Activated CD8-positive, alpha-beta T cell treated with anti-CD3 and anti-CD28 coated beads for 36 hours (primary cell): ENCODE measurements at places on chromosomes 3 and 15. TPM values are rescaled to one million over a fixed set of nuclear protein-coding genes. Genes with fewer than 3 reads are reported as not detected.

The MNS1 gene
- 0.29 TPM for total RNA-seq

DNA sequence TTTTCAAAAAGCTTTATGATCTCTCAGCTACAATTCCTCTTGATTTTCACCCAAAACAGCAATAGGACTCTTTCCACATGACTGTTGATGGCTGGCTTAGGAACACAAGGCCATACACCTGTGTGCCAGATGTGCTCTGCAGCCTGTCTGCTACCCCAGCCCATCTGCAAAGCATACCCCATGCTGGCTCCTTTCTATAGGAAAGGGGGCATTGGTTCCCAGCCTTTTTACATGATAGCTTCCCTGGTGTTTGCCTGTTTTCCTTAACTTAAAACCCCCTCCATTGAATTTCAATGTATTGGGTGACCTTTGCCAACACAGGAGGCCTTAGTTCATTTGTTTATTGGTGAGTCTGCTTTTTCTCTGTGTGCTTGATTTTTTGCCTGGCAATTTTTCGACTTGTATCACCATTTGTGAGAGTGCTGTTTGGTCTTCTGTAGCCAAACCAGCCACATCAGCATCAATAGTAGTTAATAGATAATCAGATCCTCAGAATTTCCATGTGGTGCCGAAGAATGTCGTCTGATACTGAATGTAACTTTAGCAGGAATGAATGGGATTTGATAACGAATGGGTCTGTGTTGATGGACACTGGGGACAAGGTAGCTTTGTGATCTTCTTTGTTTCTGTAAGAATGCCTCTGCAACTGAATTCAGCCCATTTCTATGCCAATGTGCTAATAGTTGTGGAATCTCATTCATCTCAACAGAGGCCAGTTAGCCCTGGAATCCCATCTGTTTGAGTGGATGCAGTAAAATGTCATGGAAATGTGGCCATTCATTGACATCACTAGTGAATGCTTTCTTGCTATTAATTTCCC lies 272.2 kb upstream of the RARB start:
- H3K4me3 ChIP-seq = no peak overlapping the region
- no peak overlapping the region for H3K27ac ChIP-seq
- H3K27me3 ChIP-seq = no peaks in the 10 kb centered on the region
- DNase-seq = no peak
- H3K4me1 ChIP-seq = no peaks in the 10 kb centered on the region

DNA sequence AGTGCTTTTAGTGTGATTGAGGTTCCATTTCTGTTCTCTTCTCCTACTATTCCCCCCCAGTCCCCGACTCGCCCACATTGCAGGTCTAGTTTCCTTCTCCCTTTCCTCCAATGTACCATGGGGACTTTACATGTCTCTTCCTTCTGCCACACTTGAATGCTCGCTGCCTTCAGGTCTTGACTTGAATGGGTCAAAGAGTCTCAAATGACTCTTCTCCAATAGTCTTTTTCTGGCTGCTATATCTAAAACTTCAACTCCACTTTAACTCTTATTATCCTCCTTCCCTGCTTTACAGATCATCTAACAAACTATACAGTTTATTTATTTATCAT lies 213.9 kb upstream of the SLC2A2 start:
- no peak overlapping the region for H3K4me3 ChIP-seq
- H3K4me1 ChIP-seq = peaks cover 21% of the 10 kb centered on the region
- no peak overlapping the region for H3K27ac ChIP-seq
- H3K36me3 ChIP-seq = no peaks in the 10 kb centered on the region
- DNase-seq = no peak
- no peaks in the 10 kb centered on the region for H3K27me3 ChIP-seq

The CEMIP gene
- total RNA-seq = not detected

DNA sequence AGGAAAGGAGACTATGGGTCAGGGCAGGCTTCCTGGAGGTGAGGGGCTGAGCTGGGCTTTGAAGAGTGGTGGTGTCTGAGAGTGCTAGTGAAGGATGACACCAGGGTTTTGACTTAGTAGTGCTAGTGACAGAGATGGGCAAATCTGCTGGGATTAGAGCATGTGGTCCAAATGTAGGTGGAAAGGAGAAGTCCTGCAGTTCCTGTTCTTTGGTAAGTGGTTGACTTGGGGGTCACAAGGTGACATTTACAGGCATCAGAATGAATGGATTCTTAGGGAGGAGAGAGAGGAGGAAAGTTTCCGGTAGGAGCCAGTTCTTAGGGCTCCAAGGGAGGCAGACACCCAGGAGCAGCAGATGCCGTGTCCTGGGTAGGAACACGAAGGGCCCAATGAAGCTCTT lies 796 bp upstream of the DOCK3 start:
- peaks cover 28% of the 10 kb centered on the region for H3K27me3 ChIP-seq
- peak overlapping the region; percentile 11 for H3K27ac ChIP-seq
- no peak for DNase-seq

DNA sequence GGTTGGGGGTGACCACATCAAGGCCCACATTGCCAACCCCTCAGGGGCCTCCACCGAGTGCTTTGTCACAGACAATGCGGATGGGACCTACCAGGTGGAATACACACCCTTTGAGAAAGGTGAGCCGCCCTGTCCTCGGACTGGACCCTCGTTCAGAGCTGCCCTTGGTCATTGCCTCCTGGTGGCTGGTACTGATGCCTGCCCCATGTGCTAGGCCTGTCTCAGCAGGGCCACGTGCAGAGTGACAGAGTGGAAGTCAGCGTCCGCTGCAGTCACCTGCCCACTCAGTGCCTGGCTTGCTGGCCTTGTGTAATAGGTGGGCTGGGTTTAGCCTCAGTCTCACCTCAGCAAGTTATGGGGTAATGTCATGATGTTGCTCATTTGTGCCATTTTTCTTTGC lies 86.4 kb downstream of the DNASE1L3 start:
- H3K27me3 ChIP-seq = no peaks in the 10 kb centered on the region
- no peak overlapping the region for H3K27ac ChIP-seq
- H3K4me1 ChIP-seq = peaks cover 3% of the 10 kb centered on the region
- peaks cover 18% of the 10 kb centered on the region for H3K36me3 ChIP-seq

- H3K4me1 ChIP-seq = no peaks in the 10 kb centered on the region
- peaks cover 1% of the 10 kb centered on the region for H3K27me3 ChIP-seq
- no peak for DNase-seq
- no peak overlapping the region for H3K4me3 ChIP-seq
Observed at GRCh38 chr3:150825916-150826377, 63.0 kb upstream of the SIAH2 start.

- no peak overlapping the region for H3K27ac ChIP-seq
- no peaks in the 10 kb centered on the region for H3K27me3 ChIP-seq
- peak; percentile 37 for DNase-seq
- H3K36me3 ChIP-seq = no peaks in the 10 kb centered on the region
- no peak overlapping the region for H3K4me3 ChIP-seq
- no peaks in the 10 kb centered on the region for H3K4me1 ChIP-seq
Observed at GRCh38 chr15:62649793-62650420, 392.6 kb upstream of the TPM1 start.

- no peak overlapping the region for H3K4me3 ChIP-seq
- H3K4me1 ChIP-seq = peaks cover 21% of the 10 kb centered on the region
- peaks cover 75% of the 10 kb centered on the region for H3K36me3 ChIP-seq
- H3K27ac ChIP-seq = no peak overlapping the region
- no peak for DNase-seq
Observed at GRCh38 chr3:112351036-112351435, 18.1 kb downstream of the CD200 start.

DNA sequence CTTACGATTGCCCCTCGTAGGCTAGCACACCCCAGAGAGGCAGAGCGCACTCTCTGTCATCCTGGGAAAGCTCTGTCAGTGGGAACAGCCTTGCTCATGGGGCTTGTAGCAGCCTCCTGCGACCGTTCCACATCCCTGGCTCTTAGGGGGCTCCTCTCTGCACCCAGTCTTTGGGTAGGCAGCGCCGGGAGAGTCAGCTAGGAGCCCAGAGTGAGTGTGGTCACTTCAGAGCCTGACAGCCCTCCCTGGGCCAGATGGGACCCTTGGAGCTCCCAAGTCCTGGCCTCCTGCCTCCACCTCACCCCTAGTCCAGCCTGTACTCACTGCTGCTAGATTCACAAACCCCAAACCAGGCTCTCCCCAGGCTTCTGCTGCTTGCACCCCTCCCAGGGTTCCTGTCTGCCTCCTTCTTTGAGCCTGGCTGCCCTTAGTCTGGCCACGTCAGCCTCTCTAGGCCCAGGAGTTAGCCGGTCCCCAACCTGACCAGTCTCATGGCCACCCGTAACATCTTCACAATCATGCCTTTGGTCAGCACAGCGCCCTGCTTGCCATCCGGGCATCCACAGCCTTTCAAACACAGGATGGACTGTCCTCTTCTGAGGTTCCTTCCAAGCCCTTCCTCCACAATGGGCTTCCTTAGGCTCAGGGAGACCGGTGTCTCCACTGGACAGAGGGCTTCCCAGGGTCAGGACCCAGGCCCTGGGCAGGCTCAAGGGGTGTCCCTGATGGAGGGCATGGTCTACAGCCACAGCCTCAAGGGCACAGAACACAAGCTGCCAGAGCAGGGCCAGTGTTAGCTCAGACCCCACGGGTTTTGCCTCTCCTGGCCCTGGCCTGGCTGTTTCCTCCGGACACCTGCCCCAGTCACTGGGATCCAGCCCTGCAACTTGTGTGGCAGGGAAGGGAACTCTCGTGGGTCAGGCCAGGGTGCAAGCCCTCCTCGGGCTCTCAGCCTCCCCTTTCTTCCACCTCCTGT lies 4.6 kb downstream of the ACSBG1 start:
- no peak overlapping the region for H3K27ac ChIP-seq
- H3K36me3 ChIP-seq = no peaks in the 10 kb centered on the region
- peaks cover 12% of the 10 kb centered on the region for H3K4me1 ChIP-seq
- no peak overlapping the region for H3K4me3 ChIP-seq
- DNase-seq = no peak

DNA sequence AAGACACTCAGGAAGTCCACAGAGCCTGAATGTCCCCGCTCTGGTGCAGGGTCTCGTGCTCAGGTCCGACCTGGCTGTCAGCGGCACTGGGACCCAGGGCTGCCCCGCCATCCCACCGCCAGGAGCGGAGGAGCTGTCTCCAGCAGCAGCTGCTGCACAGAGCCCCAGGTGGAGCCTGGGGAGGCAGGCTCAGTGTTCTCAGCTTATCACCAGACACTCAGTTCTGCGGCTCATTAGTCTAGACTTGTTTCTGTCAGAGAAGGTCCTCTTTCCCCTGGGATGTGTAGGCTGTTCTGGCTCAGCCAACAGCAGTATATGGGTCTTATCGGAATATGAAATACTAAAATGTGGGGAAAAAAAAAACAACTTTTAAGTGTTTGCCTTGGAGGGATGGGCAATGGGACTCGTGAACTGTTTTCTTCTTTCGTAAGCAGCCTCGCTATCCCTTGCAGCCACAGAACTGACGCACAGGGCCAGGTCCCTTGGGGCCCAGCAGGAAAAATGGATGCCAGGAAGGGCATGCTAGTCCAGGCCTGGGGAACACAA lies 75.9 kb downstream of the KLF13 start:
- no peak for DNase-seq
- H3K4me3 ChIP-seq = no peak overlapping the region
- H3K36me3 ChIP-seq = peaks cover 7% of the 10 kb centered on the region
- peaks cover 61% of the 10 kb centered on the region for H3K4me1 ChIP-seq
- no peak overlapping the region for H3K27ac ChIP-seq

GRCh38 chr3:182704926-182705325 lies 88.4 kb upstream of the ATP11B start:
- H3K27me3 ChIP-seq = peaks cover 6% of the 10 kb centered on the region
- H3K4me3 ChIP-seq = no peak overlapping the region
- no peaks in the 10 kb centered on the region for H3K36me3 ChIP-seq
- H3K4me1 ChIP-seq = peaks cover under 1% of the 10 kb centered on the region
- DNase-seq = no peak

DNA sequence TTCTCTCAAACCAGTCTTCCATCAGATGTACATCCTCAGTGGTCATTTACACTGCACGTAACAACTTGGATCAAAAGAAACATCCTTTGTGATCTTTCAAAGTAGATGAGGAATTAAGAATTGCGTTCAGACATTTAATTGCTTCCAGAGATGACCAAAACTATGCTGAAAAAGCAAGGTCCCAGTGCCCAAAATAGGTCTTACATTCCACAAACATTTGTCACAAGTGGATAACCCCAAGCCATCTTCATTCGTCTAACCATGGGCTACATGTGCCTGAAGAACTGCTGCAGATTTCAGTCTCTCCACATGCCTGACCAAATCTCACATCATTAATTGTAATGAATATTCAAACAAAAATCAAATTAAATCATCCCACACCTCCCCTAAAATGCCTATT lies 273.6 kb downstream of the SHOX2 start:
- H3K4me1 ChIP-seq = no peaks in the 10 kb centered on the region
- H3K36me3 ChIP-seq = no peaks in the 10 kb centered on the region
- no peak overlapping the region for H3K27ac ChIP-seq
- H3K4me3 ChIP-seq = no peak overlapping the region

- no peak overlapping the region for H3K27ac ChIP-seq
- DNase-seq = no peak
- H3K36me3 ChIP-seq = no peaks in the 10 kb centered on the region
Observed at GRCh38 chr3:53970661-53971060, 79.0 kb upstream of the SELENOK start.

DNA sequence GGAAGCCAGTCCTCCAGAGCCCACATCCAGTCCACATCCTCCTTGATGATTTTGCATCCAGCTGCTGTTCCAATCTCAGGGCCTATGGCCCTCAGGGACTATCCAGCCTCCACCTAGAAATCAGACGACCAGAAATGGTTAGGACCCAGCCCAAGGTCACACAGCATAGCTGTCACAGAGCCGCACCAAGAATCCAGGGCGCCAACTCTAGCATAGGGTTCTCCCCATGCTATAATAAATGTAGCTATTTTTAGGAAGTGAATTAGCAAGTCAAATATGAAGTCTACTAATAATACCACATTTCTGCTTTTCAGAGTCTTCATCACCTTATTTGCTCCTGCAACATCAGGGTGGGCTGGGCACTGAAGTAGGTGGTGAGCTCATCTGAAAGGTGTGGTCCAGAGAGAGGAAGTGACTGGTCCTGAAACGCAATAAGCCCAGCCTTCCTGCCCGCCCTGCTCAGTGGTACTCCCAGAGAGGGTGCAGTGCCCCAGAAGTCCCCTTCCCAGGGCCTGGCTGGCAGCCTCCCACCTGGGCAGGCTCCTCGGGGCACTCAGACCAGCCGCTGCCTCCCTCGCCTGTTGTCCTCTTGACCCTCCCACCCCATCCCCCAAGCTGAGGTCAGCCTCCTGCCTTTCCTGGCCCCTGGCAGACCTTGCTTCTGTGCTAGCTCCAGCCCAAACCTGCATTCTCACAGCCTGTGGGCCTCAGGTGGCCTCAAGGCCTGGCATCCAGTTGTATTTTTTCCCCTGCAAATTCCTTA lies 17.6 kb upstream of the CYP11A1 start:
- H3K27me3 ChIP-seq = no peaks in the 10 kb centered on the region
- H3K27ac ChIP-seq = peak overlapping the region; percentile 96
- peak overlapping the region; percentile 30 for H3K4me3 ChIP-seq
- H3K4me1 ChIP-seq = peaks cover 72% of the 10 kb centered on the region
- H3K36me3 ChIP-seq = no peaks in the 10 kb centered on the region

The ATP8B4 gene
- 4.6 TPM for total RNA-seq

- no peak overlapping the region for H3K27ac ChIP-seq
- no peaks in the 10 kb centered on the region for H3K36me3 ChIP-seq
- no peak for DNase-seq
- H3K4me1 ChIP-seq = no peaks in the 10 kb centered on the region
- H3K4me3 ChIP-seq = no peak overlapping the region
Observed at GRCh38 chr3:47260605-47261004, 22.0 kb downstream of the KIF9 start.

- peaks cover 9% of the 10 kb centered on the region for H3K27me3 ChIP-seq
- no peaks in the 10 kb centered on the region for H3K36me3 ChIP-seq
- H3K27ac ChIP-seq = no peak overlapping the region
- peaks cover 19% of the 10 kb centered on the region for H3K4me1 ChIP-seq
- no peak for DNase-seq
Observed at GRCh38 chr15:68051109-68051508, 3.0 kb upstream of the PIAS1 start.

- H3K36me3 ChIP-seq = no peaks in the 10 kb centered on the region
- H3K4me1 ChIP-seq = no peaks in the 10 kb centered on the region
- no peak for DNase-seq
- H3K27ac ChIP-seq = no peak overlapping the region
- peaks cover 17% of the 10 kb centered on the region for H3K27me3 ChIP-seq
- no peak overlapping the region for H3K4me3 ChIP-seq
Observed at GRCh38 chr15:66622591-66623022, 56.8 kb upstream of the LCTL start.

The CDCP1 gene
- 0.32 TPM for total RNA-seq
